Activated naive CD8-positive, alpha-beta T cell treated with anti-CD3 and anti-CD28 coated beads, Interleukin-2, amount 10 ng/mL, durations not matched to agents 7 days and 5 days (primary cell): ENCODE measurements at places on chromosomes 3 and 15. TPM values are rescaled to one million over a fixed set of nuclear protein-coding genes. Genes with fewer than 3 reads are reported as not detected.

GRCh38 chr3:58307639-58308215 lies 1.4 kb downstream of the HTD2 start:
- peaks cover 22% of the 10 kb centered on the region for H3K4me1 ChIP-seq
- peak overlapping the region; percentile 97 for H3K4me3 ChIP-seq
- peaks cover 8% of the 10 kb centered on the region for H3K27me3 ChIP-seq
- no peak for DNase-seq
- H3K27ac ChIP-seq: peak overlapping the region; percentile 100

DNA sequence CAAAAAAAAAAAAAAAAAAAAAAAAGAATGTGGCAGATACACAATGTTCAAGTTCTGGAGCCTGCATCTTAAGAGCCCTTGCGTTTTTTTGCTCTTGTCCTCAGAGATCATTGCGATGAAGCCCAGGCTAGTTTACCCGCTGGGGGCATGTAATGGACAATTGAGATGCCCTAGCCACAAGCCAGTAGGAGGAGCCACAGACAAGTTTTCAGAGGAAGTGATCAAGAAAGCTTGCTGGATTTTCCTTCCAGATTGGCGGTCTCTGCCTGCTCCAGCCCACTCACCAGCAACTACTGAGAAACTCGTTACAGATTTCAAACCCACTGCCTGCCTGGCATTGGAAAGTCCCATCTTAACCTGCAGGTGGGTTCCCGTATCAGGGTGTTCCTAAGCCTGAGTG lies 192.1 kb upstream of the EOMES start:
- no peaks in the 10 kb centered on the region for H3K4me1 ChIP-seq
- H3K36me3 ChIP-seq: peaks cover 4% of the 10 kb centered on the region
- H3K4me3 ChIP-seq: no peak overlapping the region
- H3K27ac ChIP-seq: no peak overlapping the region

The GLCE gene
- total RNA-seq: 4.7 TPM

GRCh38 chr3:89533275-89533674 lies 425.9 kb downstream of the EPHA3 start:
- no peak for DNase-seq
- H3K4me3 ChIP-seq: no peak overlapping the region
- no peak overlapping the region for H3K27ac ChIP-seq
- no peaks in the 10 kb centered on the region for H3K36me3 ChIP-seq

The CCRL2 gene
- total RNA-seq: 13.5 TPM
